ENCODE measurements at places on chromosomes 12 and 14. TPM values are rescaled to one million over a fixed set of nuclear protein-coding genes. Genes with fewer than 3 reads are reported as not detected.

DNA sequence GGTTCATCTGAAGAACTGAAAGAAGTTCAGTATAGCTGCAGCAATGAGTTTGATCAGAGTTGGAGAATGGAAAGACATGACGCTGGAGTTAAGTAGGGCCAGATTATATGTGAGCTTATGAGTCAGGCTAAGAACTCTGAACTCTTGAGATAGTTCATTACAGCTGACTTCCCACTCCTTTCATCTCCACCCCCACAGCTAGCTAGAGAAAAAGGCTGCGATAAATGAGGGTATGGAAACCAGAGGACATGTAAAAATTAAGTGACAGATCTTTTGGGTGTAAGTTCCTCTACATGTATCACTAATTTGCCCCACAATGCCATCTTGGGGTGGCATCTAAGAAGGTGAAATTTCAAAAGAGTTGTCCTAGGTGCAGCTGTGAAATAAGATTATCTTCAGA, 28.6 kb downstream of the PYM1 start:
- DNase-seq: peak; percentile 62

GRCh38 chr12:109531411-109531810, 41.9 kb downstream of the MMAB start:
- no peak for DNase-seq

DNA sequence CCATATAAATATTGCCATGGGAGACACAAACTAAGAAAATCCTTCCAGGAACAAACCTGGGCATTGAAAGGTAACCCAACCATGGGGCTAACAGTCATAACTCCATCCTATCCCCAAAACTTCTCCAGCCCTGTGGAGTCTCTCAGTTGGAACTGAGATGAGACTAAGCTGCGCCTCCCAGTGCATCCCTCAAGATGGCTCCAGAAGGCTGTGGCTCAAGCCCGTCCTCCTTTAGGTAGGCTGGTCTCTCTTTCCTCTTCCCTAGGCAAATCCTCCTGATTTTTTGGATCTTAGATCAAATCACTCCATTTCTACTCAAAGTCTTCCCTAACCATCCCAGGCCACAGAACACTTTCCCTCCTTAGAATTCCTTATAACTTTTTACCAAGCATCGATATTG, 364.3 kb upstream of the CCDC196 start:
- DNase-seq: no peak

- no peak for DNase-seq
Observed at GRCh38 chr12:2616763-2617162, 178.0 kb upstream of the FKBP4 start.

Gene DAO
- not detected for total RNA-seq

Gene DPPA3
- not detected for total RNA-seq
